ENCODE measurements at places on chromosomes 7 and 10. TPM values are rescaled to one million over a fixed set of nuclear protein-coding genes. Genes with fewer than 3 reads are reported as not detected.

- H3K4me1 ChIP-seq, result peaks cover 72% of the 10 kb centered on the region
- no peak overlapping the region for H3K4me3 ChIP-seq
- no peak for DNase-seq
- peaks cover 3% of the 10 kb centered on the region for H3K36me3 ChIP-seq
- H3K27me3 ChIP-seq, result no peaks in the 10 kb centered on the region
Measured at GRCh38 chr7:131008840-131009711, 275.1 kb upstream of the KLF14 start.

Gene NPY4R
- total RNA-seq, result not detected

Gene CCDC3
- total RNA-seq, result 15.0 TPM

Gene COPS6
- total RNA-seq, result 93.7 TPM

Gene SOSTDC1
- total RNA-seq, result not detected

Gene VSIR
- total RNA-seq, result 0.16 TPM

Gene KLHL7
- 50.2 TPM for total RNA-seq

DNA sequence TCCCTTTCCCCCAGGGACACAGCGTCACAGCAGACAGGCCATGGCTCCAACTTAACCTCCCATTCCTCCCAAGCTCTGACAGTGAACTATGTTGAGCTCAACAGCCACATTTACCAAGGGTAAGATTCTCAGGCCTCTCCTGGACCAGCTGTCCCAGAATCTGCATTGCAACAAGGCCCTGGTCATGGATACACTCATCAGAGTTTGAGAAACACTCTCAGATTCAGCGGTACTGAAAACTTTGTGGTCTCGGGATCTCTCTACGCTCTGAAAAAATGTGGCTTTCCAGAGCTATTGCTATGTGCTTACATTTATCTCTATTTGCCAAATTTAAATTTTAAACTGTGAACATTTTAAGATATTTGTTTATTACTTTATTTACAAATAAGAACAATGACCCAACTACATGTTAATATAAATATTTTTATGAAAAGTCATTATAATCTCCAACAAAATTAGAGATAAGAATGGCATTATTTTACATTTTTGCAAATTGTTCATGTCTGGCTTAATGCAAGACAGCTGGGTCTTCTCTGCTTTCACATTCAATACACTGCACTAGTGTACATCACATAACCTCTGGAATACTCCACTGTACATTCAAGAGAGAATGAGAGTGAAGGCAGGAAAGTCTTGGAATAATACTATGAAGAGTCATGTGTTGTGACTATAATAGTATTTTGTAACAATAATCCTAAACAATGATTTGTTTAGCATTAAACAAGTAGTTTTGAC, 190.9 kb upstream of the PITRM1 start:
- no peak for DNase-seq
- no peak overlapping the region for H3K27ac ChIP-seq
- no peaks in the 10 kb centered on the region for H3K27me3 ChIP-seq
- peaks cover 3% of the 10 kb centered on the region for H3K36me3 ChIP-seq

DNA sequence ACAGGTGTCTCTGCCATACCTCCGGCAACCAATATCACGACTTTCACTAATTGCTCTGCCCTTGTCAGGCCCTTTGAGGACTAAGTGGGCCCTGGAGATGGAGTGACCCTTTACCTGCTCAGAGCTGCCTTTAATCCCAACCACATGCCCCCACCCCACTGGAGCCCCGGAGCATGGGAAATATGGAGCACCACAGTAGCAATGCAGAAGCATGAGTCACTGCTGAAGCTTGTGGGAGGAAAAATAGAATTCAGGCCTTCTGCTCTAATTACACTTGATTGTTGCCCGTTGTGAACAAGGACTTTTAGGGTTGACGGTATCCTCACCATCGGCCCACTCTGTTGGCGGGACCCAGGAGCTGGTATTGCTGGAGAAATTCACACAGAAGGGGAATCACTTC, 52.5 kb upstream of the FRMD4A start:
- H3K4me1 ChIP-seq, result peaks cover 58% of the 10 kb centered on the region
- DNase-seq, result no peak
- no peak overlapping the region for H3K4me3 ChIP-seq
- H3K36me3 ChIP-seq, result no peaks in the 10 kb centered on the region

DNA sequence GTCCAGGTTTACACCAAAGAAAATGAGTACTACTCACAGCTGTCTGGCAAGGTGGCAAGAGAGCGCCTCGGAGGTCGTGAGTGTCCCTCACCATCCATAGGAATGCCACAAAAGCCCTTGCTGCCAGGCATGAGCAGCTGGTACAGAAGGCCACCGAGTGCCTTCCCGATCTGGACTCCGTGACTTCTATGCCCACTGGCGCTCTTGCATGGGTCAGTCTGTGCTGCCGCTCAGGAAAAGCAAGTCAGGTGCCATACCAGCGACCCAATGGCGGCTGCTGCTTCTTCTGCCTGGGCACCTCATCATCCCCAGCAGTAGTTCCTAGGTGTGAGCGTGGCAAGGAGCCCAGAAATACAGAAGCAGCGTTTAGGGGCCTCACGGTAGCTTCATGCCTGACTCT, 11.7 kb downstream of the TBXAS1 start:
- no peaks in the 10 kb centered on the region for H3K36me3 ChIP-seq
- no peaks in the 10 kb centered on the region for H3K4me1 ChIP-seq
- H3K27me3 ChIP-seq, result peaks cover 38% of the 10 kb centered on the region
- no peak overlapping the region for H3K27ac ChIP-seq
- no peak overlapping the region for H3K4me3 ChIP-seq
- no peak for DNase-seq

- peaks cover 63% of the 10 kb centered on the region for H3K4me1 ChIP-seq
- no peak for DNase-seq
- no peak overlapping the region for H3K27ac ChIP-seq
- peaks cover 5% of the 10 kb centered on the region for H3K36me3 ChIP-seq
- no peaks in the 10 kb centered on the region for H3K27me3 ChIP-seq
Measured at GRCh38 chr10:118042827-118043242, 3.9 kb downstream of the RAB11FIP2 start.

DNA sequence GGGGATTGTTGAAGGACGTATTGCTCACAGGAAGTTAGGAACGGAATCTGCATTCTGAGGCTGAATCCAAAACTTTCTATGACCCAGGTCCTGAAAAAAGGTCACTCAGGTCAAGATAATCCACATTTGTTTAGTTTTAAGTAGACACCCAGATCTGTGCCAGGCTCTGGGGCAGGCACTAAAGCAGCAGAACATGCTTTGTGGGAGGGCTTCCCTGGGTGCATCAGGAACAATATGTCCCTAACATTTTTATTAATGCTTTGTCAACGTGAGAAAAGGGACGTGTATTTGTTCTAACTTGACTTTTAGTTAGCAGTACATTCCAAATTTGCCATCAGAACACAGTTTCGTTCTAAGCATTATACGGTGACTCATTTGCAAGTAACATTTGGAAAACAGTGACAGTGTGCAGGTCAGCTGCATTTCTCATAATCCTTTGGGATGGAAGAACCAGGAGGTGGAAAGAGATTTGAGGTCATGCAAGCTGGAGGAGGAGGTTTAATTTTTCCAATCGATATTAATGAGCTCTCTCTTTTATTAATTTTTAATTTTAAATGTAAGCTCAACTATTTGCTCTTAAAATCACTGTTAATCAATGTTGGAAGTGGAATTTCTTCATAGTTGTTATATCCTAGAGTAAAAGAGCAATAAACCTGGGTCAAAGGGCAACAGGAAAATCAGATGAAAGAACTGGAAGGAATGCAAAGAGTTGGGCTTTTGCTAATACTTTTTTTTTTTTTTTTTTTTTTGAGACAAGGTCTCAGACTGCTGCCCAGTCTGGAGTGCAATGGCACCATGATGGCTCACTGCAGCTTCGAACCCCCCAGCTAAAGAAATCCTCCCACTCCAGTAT, 35.0 kb downstream of the TAS2R41 start:
- no peak for DNase-seq
- H3K27me3 ChIP-seq, result no peaks in the 10 kb centered on the region
- no peaks in the 10 kb centered on the region for H3K36me3 ChIP-seq

DNA sequence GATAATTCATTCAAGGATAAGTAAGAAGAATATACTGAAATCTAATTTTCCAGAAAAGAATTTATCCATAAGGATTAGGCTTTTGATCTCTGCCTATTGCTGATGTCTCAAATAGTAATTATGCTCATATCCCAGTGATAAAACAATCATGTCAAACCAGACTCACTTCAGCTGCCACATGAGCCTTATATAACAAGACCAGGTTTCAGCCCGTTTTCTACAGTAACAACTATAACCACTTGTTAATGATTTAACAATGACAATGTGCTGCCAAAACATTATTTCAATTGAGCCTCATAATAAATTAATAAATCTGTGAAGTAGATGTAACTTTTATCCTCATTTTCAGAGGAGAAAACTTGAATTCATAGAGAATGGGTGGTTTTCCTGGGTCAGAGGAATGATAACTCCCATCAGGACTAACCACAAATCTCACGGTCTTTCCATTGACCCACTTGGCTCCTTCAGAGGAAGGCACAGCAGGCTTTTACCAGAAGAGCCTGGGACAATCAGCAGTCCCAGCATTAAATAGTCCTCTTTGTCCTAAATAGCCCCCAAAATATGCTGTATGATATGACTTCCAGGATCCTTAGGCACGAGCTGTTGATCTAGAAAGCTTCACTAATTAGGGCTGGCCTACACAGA, 42.5 kb upstream of the SLIT1 start:
- no peak for DNase-seq
- H3K27ac ChIP-seq, result no peak overlapping the region
- no peak overlapping the region for H3K4me3 ChIP-seq
- H3K27me3 ChIP-seq, result no peaks in the 10 kb centered on the region
- H3K4me1 ChIP-seq, result no peaks in the 10 kb centered on the region

GRCh38 chr7:124783271-124783670, 17.7 kb upstream of the GPR37 start:
- H3K27ac ChIP-seq, result no peak overlapping the region
- no peaks in the 10 kb centered on the region for H3K27me3 ChIP-seq
- H3K4me3 ChIP-seq, result no peak overlapping the region
- no peak for DNase-seq
- peaks cover 11% of the 10 kb centered on the region for H3K4me1 ChIP-seq

DNA sequence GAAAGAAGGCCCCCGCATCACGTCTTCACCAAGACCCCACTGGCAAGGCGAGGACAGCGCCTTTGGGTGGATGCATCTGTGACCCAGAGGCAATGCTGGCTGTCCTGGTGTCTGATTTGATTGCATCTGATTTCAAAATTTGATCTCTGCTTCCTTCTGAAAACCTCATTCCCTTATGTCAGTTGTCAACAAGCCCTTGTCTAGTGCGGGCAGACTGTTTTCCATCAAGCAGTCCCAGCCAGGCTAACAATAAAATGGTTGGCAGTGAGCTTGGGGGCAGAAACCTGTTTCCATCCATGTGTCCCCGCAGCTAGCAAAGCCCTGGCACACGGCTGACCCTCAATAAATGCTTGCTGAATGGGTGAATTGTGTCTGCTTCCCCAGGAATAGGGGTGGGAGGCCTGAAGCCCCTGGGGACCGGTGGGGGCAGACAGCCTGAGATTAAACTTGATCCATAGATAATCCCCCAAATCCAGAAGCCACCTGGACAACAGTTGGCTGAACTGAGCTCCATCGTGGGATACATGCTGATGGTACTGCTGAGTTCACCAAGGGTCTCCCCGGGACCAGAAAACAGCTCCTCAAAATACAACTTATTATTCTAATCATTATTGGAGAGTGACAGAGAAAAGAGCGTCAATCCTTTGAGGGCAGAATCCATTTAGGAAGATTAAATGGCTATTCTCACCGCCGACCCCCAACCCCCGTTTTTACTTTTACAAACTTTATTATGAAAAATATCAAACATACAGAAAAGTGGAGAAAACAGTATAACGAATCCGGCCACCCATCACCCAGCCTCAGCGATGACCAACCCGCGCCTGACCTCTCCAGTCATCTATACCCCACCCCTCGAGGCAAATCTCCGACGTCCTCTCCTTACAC, 912 bp upstream of the DUSP5 start:
- no peak for DNase-seq
- H3K4me1 ChIP-seq, result peaks cover 60% of the 10 kb centered on the region
- peaks cover 3% of the 10 kb centered on the region for H3K36me3 ChIP-seq
- H3K4me3 ChIP-seq, result peak overlapping the region; percentile 91
- no peaks in the 10 kb centered on the region for H3K27me3 ChIP-seq

DNA sequence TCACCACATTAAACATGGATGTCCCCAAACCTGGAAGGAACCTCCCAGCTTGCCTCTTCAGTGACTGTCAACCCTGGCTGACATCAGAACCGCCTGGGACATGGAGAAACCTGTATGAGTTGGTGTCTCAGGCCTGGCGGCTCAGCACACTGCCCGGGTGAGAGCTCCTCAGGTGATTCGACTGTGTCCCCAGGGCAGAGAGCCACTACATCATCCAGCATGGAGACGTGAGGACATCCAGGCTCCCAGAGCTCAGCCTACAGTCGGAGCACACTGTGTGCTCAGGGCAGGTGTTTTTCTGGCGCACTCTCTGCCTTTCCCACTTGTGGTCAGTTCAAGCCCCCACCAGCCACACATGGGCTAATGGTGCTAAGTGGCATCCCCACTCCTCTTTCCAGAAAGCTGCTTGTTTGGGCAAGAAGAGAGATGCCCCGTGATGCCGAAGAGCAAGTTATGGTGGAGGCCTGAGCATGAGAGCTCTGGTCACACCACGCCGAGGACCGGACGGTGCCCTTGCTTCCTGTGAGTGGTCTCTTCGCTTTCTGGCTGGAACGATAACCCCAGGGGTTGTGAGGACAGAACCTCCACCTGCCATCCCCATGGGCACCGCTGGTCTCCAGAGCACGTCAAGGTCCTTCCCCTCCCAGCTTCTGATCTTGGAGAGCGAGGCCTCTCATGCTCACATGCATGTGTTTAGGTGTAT, 38.5 kb downstream of the AMZ1 start:
- H3K27ac ChIP-seq, result no peak overlapping the region
- no peak overlapping the region for H3K4me3 ChIP-seq
- no peak for DNase-seq
- peaks cover 33% of the 10 kb centered on the region for H3K36me3 ChIP-seq

GRCh38 chr10:66837990-66838389, 87.8 kb upstream of the LRRTM3 start:
- H3K27ac ChIP-seq, result no peak overlapping the region
- no peak for DNase-seq
- peaks cover 17% of the 10 kb centered on the region for H3K4me1 ChIP-seq

GRCh38 chr7:131562941-131563340, 6.5 kb upstream of the PODXL start:
- H3K4me3 ChIP-seq, result no peak overlapping the region
- H3K27ac ChIP-seq, result no peak overlapping the region
- DNase-seq, result no peak
- no peaks in the 10 kb centered on the region for H3K36me3 ChIP-seq

Data from osteocyte (in vitro differentiated cells).